ENCODE measurements at places on chromosomes 4 and X. TPM values are rescaled to one million over a fixed set of nuclear protein-coding genes. Genes with fewer than 3 reads are reported as not detected.
A peak's percentile ranks its signal among the peaks of the same experiment; 100 is the strongest.

Gene TMEM271
- polyA plus RNA-seq: not detected

Gene SMR3B
- polyA plus RNA-seq: not detected

Gene TRIM61
- 2.5 TPM for polyA plus RNA-seq

Gene FGB
- not detected for polyA plus RNA-seq

Gene ARAP2
- polyA plus RNA-seq: 0.11 TPM

Gene CENPVL3
- not detected for polyA plus RNA-seq

Gene OPRPN
- not detected for polyA plus RNA-seq

Gene SORCS2
- 0.21 TPM for polyA plus RNA-seq

Gene MAGEE2
- polyA plus RNA-seq: not detected

Gene NUP62CL
- polyA plus RNA-seq: not detected

DNA sequence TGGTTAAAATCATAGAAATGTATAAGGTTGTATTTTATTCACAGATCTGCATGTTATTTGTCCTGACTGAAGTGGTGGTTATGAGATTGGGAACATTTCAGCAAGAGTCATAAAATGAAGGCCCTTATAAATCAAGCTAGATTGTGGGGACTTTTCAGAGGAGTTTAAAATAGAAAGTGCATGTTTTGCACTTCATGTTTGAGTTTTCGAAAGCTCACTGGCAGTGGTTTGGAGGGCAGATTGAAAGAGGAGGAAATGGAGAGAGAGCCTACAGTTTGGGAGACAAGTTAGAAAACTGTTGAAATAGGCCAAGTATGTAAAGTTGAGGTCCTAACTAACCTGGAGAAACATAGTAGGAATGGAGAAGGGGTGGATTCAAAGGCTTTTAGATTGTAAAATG, 124.9 kb downstream of the KDM6A start:
- no peak for DNase-seq

DNA sequence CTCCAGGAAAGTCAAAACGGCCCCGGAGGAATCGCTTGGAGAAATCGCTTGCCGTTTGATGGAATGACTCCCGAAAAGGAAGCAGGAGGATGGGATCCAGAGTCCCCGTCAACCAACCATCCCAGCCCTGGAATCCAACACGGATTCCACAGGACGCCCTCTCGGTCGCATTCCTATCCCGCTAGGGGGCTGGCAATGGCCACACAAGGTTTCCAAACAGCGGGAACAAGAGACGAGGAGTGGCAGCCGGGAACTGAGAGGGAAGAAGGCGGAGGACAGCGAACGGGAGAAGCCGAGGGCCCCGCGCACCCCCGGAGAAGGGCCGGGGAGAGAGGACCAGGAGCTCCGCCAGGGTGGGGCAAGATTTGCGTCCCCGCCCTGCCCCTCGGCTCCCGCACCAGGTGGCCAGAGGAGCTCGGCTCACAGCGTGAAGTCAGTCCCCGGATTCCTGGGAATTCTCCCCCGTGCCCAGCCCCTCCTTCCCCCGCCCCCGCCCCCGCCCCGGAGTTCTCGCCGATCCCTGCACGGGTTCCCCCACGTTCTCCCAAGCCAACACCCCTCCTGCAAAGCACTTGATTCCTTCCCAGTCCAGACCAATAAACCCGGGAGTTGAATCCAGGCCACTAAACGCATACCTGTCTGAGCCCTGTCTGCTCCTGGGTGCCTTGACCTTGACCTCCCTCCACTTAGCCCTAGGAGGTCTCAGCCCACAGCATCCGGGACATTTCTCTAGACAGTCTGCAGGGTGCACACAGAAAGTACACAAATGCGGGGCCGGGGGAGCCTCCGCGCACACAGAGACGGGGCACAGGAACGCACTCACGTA, 1.4 kb downstream of the PDZD4 start:
- no peak for DNase-seq

DNA sequence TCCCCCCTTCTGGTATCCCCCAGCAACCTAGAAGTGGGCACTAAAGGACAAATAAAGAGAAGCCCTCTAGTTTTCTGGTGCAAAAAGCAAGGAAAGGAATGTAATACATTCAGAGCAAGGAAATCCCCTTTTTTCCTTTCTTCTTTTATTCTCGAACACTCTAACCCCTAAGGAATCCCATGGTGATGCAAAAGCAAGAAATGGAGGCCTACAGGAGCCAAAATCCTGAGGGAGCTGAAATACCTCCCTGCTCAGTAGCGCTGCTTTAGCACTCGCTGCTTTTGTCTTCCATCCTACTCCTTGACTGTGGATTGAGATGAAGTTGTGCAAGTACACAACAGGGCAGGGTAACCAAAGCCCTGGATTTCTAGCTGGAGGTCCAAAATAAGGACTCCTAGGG, 251.0 kb downstream of the PRDM5 start:
- DNase-seq: no peak

- no peak for DNase-seq
Measured at GRCh38 chr4:13558881-13559280, 14.6 kb upstream of the NKX3-2 start.

GRCh38 chr4:78517050-78517652, 34.4 kb upstream of the ANXA3 start:
- DNase-seq: peak; percentile 62

DNA sequence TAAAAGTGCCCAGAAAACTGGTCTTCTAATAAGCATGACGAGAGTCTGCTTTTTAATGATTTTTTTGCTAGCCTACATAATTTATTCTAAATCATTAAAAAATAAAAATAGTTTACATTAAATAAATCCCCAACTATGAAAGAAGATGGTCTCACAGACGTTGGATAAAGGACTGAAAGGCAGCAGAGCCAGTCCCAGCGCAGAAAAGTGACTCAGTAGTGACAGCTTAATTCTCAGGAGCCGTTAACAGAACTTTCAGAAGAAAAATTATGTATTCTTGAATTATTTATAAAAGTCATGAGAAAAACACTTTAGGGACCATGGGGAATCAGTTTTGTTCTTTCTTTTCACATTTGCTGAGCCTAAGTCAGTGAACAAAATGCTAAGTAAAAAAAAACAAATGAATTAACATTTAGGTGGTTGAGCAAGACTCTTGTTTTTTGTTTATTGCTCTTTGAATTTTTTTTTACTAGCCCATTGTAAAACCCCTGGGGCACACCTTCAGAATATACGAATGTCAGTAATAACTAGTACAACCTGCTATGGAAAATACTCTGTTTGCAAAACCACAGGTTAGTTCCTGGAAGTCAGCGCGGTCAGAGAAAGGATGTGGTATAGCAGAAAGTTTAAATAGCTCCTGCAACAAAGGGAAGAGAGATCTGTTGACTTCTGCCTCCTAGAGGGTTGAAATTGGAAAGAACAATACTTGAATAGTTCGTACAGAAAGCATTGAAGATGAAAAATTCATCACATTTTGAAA, 50.4 kb upstream of the CCDC160 start:
- no peak for DNase-seq

- no peak for DNase-seq
Measured at GRCh38 chrX:69307756-69308155, 142.5 kb upstream of the PJA1 start.

DNA sequence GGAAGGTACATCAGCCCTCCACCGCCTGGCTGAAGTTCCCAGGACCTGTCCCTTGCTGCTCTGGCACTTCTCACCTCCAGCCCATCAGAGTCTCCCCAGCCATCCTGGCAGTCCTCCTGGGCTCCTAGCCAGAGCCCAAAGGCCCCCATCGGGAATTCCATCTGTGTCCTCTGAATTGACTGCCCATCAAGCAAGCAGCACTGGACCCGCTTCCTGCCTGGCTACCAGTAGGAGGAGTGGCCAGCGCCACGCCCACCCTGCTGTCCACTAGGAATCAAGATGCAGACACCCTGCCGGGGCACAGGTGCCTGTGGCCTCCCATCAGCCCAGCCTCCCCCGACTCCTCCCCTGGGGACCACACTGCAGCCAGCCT, 47.2 kb downstream of the C4orf50 start:
- DNase-seq: no peak

- DNase-seq: no peak
Measured at GRCh38 chr4:174375422-174375821, 91.7 kb downstream of the CEP44 start.

GRCh38 chr4:2064276-2064991, 5.3 kb downstream of the NAT8L start:
- DNase-seq: no peak

GRCh38 chr4:88690355-88690754, 7.3 kb downstream of the NAP1L5 start:
- DNase-seq: peak; percentile 41

GRCh38 chrX:103845165-103845653, 13.2 kb upstream of the RAB9B start:
- peak; percentile 72 for DNase-seq

- no peak for DNase-seq
Measured at GRCh38 chr4:98932539-98932938, 3.6 kb upstream of the EIF4E start.

GRCh38 chrX:48702032-48702431, 5.5 kb downstream of the SUV39H1 start:
- no peak for DNase-seq

DNA sequence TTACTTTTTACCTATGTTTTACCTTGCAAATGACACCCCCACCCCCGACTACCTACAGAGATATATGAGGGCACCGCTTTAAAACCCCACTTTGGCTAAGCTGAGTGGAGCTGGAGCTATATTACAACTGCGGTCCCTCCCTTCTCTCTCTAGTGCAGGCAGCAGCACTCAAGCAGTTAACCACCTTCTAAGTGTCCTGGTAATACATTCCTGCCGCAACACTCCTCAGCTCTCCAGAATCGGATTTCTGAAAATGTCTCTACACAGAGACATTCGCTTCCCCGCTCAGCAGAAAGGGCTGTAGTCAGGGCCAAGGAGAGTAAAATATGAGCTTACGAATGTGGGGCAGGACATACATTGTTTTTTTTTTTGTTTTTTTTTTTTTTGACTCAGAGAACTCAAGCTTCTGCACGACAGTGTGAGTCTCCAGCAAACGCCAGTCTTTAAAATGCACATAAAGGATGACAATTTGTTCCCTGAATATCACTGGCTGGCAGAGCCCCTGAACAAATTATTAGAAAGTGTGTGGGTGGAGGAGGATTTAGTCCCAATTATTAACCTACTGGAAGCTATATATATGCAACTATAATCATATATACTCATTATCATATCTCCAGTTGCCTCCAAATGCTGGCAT, 287.0 kb upstream of the TET2 start:
- peak; percentile 3 for DNase-seq

DNA sequence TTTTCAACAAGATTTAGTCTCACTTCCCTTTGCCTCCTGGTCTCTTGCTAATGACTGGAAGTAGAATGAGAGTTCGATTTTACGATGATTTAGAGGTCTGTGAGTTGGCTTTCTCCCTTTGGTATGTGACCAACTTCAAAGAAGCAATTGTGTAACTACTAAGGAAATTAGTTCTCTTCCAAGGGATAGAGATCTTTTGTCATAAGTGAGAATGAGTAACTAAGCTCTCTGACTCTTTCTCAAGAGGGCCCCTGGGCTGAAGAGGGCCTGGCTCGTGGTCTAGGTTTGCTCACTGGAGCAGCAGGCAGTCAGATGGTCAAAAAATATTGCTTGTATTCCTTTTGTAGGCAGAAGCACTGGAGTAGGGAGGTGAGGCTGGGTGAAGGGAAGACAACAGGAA, 176.3 kb downstream of the ENOX2 start:
- DNase-seq: peak; percentile 72

- no peak for DNase-seq
Measured at GRCh38 chr4:16083241-16084191, at the start of gene PROM1. Gene PROM1, minus strand, starts transcription at chr4:16084023. Its CDS starts 8,117 bp downstream, at chr4:16075906.

GRCh38 chrX:39421006-39421405, 619.7 kb downstream of the MID1IP1 start:
- no peak for DNase-seq

DNA sequence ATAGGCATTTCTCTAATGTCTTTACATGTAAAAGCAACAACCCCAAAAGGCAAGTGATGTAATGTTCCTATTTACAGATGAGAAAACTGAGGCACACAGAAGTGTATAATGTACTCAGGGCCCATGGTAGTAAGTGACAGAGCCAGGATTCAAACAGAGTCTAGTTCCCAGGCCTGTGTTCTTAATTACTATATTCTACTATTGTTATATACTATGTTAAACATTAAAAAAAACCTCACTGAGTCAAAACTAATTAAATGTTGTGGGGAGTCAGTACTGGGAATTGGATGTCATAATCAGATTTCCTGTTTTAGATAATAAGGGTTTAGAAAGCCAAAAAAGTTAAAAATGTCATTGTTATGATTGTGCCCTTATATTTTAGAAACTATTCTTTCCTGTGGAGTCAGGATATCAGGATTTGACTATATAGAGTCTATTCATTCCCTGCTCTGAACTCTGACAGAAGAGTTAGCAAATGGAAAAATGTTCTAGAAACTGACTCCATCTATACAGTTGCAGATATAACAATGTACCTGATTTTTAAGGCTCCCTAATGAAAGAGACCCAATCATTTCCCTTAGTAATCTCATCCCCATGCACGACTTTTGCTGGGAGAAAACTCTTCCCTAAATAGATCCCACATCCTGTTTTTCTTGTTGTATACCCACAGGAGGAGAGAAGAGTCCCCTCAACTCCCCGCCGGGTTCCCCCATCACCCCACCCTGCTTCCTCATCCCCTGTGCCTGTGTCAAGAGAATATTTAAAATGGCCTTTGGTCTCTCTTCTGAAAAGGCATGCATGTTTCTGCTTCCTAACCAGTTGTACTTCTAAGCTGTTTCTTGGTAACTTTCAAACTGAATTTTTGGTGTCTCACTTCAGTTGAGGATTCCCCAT, 69.7 kb downstream of the REELD1 start:
- no peak for DNase-seq

DNA sequence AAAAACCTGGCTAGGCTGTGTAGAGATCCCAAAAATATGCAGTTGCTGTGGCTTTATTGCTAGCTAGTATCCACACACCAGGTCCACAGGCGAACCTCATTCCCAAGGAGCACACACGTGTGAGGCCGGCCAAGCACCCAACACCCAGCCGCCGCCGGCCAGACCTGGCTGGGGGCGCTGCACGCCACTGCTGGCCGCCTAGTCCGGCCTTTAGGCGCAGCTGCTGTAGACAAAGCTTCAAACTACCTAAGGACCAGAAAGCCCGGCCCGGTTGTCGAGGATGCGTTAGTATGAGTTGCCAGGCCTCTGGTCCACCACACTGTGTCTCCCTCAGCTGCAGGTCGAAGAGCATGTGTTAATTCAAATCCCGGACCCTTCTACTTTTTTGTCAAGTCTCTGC, 3.1 kb downstream of the POU3F4 start:
- peak; percentile 60 for DNase-seq

- DNase-seq: no peak
Measured at GRCh38 chr4:182280436-182281111, 37.4 kb downstream of the TENM3 start.

- DNase-seq: no peak
Measured at GRCh38 chr4:36624030-36624429, 342.6 kb downstream of the DTHD1 start.

- no peak for DNase-seq
Measured at GRCh38 chr4:135210341-135210740, 1008.8 kb upstream of the PABPC4L start.

DNA sequence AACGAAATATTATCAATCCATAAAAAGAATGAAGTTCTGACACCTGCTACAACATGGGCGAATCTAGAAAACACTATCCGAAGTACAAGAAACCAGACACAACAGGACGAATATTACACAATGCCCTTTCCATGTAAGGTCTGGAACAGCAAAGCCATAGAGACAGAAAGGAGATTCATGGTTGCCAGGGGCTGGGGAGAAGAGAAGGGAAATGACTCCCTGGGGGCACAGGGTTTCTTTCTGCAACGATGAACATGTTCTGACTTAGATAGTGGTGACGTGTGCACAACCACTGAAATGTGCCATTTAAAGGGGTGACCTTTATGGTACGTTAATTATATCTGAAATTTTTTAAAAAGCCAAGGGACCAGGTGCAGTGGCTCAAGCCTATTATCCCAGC, 28.3 kb downstream of the GPR143 start:
- DNase-seq: no peak

Data from fibroblast of lung (primary cell).